NB4 (cell line): ENCODE measurements at places on chromosomes 6 and 20.
A peak's percentile ranks its signal among the peaks of the same experiment; 100 is the strongest.

GRCh38 chr6:140275725-140276124 is 901.3 kb upstream of the CITED2 start:
- no peak for DNase-seq

DNA sequence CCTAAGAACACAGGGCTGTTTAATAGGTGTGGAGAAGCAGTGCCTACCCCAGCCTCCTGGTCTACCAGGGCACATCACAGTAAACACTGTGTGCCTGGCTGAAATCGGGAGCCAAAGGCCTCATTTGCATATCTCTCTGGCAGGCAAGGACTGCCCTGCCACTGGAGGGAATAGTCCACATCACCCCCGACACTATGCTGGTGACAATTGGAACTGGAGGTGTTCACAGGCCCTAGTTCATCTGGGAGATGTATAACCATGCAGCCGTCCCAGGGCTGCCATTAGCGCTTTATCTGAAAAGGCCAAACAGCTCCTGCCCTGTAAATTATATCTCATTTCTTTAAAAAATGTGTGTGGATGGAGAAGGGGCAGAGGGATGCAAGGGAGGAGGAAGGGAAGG is 150.3 kb downstream of the LINC00237 start:
- no peak for DNase-seq

DNA sequence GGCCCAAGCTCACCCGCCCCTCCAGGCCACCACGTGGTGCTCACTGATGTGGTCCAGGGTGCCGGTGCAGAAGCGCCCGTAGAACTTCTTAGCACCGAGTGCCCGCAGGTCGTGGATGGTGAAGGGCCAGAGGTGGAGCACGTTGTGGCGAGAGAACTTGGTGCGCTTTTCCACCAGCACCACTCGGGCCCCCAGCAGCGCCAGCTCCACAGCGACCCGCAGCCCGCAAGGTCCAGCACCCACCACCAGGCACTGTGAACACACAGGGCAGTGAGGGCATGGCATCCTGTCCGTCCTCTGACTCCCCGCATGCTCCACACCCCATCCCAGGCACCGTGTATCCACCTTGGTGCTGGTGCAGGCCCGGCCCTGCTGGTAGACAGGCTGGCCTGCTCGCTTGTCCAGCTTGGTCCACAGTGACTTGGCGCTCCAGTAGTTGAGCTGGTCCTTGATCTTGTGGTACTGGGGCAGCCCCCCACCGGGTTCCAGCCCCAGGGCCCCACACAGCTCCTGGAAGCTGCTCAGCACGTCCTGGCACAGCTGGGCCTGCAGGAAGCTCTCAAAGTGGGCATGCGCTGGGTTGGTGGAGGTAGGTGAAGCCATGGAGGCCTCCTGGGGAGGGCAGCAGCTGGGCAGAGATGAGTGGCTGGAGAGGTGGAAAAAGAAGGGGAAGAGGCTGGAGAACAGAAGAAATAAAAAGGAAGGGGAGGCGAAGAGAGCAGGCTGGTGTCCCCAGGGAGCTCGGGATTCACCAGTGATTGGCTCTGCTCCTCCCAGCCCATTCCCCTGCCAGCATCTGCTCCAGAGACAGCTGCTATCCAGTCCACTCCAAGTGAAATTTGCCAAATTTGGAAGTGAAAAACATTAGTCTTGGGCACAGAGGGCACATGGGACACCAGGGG is 1.7 kb downstream of the MICAL1 start:
- peak; percentile 67 for DNase-seq

DNA sequence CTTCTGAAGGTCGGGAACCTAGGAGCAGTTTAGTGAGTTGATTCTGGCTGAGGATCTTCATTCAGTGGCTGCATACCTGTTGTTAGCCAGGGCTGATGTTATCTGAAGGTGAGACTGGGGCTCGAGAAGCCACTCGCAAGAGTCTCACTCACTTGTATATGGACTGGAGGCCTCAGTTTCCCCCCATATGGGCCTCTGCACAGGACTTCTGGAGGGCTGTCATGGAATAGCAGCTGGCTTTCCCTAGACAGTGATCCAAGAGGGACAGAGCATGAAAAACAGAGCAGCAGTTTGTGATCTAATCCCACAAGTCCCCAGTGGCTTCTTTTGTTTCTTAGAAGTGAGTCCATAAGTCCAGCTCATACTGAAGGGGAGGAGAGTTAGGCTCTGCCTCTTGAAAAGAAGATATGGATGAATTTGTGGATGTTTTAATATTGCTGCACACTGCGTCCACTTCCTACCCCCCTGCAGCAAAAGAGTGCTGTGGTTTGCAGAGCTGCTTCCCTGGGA is 623.4 kb downstream of the CDH26 start:
- DNase-seq = no peak

DNA sequence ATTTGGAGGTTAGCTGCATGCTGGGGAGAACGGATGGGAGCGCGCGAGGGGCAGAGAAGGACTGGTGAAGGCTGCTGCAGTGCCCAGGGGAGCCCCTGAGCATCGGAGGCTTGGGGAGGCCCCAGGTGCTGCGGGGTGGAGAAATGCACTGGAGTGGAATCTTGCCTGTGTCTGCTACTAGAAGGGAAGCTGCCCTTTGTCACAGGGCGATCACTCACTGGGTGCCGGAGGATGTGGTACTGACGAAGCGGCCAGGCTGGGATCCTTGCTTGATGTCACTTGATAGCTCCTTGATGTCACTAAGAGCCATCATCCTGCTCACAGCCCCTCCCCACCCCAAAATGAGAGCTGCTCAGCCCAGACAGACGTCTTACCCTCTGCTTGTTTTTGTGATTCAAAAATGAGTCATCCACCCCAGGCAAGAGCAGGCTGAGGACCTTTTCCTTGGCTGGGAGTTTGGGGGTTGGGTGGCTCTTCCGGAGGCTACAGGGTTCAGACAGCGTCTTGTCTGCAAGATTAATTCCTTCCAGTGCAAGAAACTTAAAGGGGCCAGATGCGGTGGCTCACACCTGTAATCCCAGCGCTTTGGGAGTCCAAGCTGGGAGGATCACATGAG is 62.6 kb upstream of the PMEPA1 start:
- DNase-seq = peak; percentile 46

DNA sequence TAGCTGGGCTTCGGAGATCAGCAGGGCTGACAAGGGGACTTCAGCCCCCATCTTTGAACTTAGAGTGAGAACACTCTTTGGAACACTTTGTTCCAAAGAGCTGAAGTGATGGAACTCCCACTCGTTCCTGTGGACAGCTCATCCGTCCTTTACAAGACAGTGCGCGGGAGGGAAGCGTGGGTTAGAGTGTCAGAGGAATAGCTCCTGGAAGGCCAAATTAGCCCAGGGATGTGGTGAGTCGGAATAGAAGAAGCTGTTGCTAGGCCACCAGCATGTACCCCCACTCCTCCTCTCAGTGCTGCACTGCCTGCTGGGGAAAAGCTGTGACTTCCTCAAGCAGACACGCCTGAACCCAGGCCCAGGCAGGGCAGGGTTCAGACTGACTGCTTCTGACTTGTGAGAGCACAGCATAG is 1.7 kb downstream of the SDCBP2 start:
- peak; percentile 43 for DNase-seq

DNA sequence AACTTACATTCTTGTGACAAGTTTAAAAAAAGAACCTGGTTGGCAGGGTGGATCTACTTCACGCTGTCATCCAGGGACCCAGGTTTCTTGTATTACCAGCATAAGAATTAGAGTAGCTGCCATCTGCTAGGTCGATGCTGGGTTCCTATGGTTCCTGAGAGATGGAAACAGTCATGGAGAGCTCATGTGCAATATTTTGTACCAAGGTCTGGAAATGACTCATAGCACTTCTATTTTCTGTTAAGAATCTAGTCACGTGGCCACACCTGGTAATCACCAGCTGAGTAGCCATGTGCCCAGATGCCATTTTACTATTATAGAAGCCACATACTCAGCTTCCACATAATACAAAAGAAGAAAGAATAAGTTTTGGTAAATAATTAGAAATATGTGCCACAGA is 171.3 kb downstream of the CD83 start:
- DNase-seq = no peak

DNA sequence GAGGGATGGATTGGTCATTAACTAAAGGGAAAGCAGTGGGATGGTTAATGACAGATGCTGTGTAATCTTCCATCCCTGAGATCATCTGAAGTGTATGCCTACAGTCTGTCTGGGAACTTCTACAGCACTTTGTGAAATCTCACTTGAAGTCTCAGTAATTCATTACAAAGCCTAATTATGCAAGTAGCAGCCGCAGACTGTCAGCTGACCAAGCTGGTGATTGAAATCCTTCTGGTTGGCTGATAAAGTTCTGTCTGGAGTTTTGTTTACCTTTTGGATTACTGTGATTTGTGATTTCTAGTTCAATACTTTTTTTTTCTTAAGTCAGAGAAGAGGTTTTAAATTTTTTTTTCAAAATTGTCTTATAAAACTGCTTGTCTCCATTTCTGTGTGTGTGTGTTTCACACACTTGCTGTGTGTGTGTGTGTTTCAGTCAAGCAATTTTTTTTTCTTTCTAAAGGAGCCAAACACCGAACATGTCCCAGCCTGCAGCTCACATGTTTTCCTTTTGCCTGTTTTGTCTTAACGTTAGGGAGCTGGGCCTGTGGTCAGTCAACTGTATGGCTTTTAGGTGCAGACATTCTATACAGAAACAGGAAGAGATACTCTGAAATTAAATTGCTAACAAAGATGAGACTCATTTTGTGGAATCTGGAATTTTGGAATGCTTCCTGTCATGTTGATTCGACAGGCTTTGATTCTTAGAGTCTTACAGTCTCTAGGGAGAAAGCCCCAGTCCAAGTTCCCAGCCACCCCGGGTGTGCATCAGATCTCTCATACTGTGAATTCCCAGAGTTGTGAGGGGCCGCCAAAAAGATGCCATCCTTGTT is 28.5 kb upstream of the ADGRF4 start:
- no peak for DNase-seq

DNA sequence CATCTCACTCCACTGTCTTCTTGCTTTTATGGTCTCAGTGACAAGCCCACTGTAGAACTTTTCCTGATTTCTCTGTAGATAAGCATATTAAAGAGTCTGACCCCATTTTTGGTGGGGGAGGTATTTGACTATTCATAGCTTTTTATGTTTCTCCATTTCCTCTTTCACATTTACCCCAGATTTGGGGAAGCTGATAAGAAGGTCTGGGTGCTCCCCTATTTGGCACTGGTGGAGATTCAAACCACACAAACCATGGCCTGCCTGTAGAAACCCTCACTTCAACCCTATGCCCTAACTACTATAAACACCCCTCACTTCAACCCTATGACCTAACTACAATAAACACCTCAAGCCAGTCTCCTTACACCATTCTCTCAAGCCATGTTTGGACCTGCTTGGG is 196.2 kb upstream of the SYNDIG1 start:
- peak; percentile 26 for DNase-seq

GRCh38 chr20:58614366-58614765 is 36.7 kb upstream of the STX16 start:
- no peak for DNase-seq

- DNase-seq = peak; percentile 38
Observed at GRCh38 chr6:16723826-16724225, 37.4 kb downstream of the ATXN1 start.

GRCh38 chr6:134432036-134432435 is 114.1 kb upstream of the SGK1 start:
- no peak for DNase-seq

DNA sequence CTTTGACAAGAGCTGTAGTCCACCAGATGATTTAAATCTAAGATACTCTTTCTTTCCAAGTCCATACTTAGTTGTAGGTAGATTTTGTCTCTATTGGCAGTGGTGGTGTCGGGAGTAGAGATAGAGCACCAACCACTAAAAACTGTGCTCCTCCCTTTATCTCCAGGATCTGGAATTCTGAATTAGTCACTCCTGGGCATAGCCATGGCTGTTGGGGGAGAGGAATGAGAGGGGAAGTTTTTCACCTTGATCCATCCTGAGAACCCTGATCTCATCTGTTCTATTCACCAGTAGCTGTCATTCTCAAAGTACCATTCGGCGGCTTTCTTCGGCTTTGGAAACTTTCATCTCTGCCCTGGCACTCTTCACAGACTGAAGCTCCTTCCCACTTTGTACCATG is 35.6 kb upstream of the NKX2-4 start:
- no peak for DNase-seq

DNA sequence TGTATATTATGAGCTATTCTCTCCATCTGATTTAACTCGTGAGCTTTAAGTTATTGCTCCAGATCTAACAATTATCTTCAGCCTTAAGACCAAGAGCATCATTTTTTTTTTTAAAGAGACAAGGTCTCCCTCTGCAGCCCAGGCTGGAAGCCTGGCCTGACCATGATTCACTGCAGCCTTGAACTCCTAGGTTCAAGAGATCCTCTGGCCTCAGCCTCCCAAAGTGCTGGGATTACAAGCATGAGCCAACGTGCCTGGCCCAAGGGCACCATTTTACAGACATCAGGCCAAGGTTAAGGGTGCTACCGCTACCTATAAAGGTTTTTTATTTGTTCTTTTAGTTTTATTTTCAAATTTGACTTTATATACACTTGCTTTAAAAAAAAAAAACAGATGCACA is 2.3 kb downstream of the SUPT3H start:
- DNase-seq = peak; percentile 24

- peak; percentile 70 for DNase-seq
Observed at GRCh38 chr6:12911427-12911826, 194.9 kb downstream of the PHACTR1 start.

DNA sequence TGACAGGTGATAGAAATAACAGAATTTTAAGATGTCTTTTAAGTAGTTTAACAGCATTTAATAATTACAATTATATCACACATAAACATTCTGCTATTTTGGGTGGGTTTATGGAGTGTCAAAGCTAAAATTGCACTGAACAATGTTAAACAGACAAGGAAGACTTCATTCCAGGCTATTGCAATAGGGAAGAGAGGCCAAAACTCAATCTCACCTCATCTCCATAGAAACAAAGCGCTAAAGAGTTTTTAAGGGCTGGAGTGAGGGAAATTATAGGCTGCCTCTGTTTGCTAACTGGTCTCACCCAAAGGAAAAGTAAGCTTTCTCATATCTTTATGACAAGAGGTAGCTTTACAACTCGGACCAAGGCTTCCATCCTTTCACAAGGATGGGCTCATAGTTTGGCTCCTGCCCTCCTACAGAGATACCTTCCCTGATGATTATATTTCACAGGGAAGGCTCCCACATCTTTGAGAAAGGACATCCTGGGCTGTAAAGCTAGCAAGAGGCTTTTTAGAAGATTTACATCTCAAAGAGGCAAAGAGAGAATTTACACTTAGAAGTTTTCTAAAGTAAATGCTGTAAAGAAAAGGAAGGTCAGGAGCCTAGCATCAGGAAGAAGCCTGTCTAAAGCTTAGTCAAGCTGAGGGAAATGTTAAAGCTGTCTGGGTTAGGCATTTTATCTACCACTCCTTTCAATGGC is 350.2 kb upstream of the IMPG1 start:
- no peak for DNase-seq

- no peak for DNase-seq
Observed at GRCh38 chr6:168210239-168211105, 109.1 kb downstream of the DACT2 start.

GRCh38 chr6:51855310-51856082 is 231.9 kb downstream of the PKHD1 start:
- DNase-seq = peak; percentile 77
